ENCODE measurements at places on chromosomes 11 and 22.
A peak's percentile ranks its signal among the peaks of the same experiment; 100 is the strongest.

DNA sequence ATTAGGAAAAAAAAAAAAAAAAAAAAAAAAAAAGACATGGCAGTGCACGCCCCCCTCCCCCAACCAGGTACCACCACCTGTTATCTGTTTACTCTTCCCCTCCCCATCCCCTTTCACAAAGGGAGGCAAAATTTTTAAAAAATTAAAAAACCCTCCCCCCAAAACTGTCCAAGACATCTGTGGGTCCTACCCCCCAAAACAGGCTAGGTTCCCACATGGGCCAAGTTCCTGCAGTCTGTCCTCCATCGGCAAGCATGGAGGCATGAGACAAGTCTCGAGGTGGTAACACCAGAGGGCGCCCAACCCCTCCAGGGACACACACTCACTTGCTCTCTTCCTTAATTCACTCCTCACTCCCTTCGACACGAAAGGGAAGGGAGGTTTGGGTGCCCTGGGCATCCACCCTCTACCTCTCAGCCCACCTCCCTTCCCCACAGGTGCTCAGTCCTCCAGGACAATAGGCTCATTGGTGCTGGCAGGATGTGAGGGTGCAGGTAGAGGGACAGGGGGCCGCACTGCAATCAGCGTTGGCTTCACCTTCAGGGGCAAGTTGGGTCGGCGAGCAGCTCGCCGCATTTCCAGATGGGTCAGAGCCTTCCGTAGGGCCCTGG, 2.2 kb upstream of the TUT1 start:
- peak; percentile 80 for DNase-seq

DNA sequence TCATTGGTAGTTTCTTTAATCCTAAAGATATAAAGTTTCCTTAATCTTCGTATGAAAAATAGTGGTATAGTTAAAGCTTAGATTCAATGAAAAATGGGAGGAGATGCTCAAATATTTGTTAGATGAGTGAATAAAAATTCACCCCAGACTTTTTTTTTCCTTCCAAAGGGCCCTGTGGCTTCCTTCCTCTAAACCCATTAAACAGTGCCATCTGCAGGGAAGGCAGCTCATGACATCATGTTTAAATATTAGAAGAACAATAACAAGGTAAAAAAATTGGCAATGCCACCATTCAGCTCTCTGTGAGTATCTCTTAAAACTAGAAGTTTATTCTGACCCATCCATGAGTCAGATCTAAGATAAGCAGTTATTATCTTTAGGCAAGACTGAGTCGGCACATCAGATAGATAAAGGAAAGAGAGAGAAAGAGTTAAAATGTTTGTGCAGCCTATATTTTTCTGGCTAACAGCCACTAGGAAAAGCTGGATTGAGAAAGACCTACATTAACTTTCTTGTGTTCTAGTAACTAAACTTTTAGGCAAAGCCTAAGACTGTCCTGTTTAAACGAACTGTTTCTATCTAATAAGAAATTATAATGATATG, 19.1 kb upstream of the OOSP1 start:
- peak; percentile 20 for DNase-seq

DNA sequence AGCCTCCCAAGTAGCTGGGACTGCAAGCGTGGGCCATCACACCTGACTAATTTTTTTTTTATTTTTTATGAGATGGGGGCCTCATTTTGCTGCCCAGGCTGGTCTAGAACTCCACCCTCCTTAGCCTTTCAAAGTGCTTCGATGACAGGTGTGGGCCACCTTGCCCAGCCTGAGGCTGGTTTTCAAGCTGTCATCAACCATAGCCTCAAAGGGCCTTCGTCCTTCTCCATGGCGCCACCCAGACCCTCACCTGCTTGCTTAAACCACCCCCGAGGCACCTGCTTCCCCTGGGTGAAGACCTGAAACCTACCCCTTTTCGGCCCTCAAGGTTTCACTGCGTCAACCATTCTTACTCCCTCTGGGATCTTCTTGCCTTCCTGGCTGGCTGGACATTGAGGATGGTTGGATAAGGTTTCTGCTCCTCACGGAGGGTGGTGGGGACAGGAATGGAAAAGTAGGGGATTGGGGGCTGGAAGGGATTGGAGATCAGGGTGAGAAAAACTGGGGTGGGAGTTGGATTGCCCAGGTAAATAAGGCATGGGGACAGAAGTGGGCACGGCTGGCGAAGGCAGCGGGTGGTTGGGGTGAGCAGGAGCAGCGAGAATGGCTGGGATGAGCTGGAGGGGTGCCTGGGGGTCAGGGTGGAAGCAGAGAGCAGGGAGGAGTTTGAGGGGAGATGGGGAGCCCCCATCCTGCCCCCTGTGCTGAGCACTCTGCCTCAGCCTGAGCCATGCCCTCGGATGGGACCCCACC, 2.8 kb upstream of the ACR start:
- DNase-seq: no peak

DNA sequence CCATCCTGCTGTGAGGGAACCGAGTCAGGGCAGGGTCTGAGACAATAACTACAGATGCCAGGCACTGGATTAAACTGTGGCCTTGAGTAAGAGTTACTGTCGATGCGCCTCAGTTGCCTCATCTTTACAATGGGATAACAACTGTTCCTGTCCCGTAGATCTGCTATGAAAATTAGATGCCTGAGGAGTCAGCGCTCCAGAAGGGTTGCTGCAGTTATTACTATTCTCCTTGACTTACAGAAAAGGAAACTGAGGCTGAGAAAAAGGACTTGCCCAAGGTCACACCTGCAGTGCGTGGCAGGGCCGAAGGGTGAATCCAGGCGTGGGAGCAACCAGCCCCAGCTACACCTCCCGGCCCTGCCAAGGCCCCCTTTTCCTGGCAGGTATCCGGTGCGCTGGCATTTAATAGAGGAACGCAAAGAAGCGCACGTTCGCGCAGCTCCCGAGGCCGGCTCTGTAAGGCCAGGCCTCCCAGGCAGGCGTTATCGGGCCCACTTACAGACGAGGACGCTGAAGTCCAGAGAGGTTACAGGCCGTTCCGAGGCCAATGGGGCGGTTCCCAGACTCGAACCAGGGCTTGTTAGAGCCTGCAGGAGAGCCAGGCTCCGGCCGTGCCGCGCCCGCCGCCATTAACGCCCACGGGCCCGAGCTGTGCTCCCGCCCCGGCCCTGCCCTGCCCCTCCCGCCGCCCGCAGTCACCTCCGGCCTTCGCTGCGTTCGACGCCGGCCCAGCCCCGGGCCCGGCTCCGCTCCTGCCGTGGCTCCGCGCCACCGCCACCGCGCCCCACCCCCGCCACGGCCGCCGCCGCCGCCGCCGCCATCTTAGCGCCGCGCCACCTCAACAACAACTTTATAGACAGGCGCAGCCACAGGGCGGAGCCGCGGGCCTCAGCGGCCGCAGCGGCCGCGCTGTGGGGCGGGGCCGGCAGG, at the start of gene C11orf68:
Gene C11orf68 (minus strand): TSS at position 852 of the 930 bp plus-strand sequence. CDS start 31 bp downstream, at position 821.
- no peak for DNase-seq

DNA sequence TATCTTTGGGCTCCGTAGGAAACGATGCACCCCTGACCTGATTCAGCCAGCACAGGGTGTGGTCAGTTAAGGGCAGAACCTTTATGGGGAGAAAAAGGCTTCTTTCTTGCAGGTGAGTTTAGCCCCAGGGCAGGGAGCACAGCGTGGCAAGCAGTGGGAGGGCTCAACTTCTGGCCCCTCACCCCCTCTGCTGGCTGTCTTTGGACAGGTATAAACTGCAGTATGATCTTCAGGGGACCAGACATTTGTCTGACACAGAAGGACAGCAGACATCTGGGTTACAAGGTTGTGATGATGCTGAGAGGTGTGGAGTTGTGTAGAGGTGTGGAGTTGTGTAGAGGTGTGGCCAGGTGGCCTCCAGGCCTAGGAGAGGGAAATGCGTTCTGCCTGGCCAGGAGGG, 324.0 kb upstream of the PLET1 start:
- DNase-seq: no peak

GRCh38 chr11:13434247-13435205, 28.5 kb downstream of the BTBD10 start:
- no peak for DNase-seq

DNA sequence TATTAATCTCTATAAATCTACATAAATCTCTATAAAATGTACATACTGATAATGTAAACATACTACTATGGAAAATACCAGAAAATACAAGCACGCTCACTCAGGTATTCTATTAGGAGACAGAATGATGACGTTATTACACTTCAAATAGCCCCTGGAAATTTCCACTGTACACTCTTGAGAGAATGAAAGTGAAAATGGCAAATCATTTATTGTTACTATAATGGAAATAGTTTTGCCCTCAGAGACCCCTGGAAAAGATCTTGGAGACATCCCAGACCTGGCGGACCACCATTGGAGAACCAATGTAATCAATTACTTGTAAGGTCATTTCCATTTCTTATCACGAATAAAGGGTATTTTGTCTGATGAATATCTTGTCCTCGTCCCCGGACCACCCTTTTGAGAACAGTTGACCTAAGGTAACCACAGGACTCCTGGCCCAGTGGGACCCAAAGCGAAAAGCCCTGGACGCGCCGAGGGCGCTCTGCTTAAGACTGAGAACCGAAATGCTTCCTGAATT, 509 bp upstream of the PRRG4 start:
- DNase-seq: no peak

GRCh38 chr11:115316696-115317095, 187.5 kb downstream of the CADM1 start:
- DNase-seq: no peak

All from fibroblast of skin of scalp (primary cell).